H9 (cell line): ENCODE measurements at places on chromosomes 4 and X.
A peak's percentile ranks its signal among the peaks of the same experiment; 100 is the strongest.

DNA sequence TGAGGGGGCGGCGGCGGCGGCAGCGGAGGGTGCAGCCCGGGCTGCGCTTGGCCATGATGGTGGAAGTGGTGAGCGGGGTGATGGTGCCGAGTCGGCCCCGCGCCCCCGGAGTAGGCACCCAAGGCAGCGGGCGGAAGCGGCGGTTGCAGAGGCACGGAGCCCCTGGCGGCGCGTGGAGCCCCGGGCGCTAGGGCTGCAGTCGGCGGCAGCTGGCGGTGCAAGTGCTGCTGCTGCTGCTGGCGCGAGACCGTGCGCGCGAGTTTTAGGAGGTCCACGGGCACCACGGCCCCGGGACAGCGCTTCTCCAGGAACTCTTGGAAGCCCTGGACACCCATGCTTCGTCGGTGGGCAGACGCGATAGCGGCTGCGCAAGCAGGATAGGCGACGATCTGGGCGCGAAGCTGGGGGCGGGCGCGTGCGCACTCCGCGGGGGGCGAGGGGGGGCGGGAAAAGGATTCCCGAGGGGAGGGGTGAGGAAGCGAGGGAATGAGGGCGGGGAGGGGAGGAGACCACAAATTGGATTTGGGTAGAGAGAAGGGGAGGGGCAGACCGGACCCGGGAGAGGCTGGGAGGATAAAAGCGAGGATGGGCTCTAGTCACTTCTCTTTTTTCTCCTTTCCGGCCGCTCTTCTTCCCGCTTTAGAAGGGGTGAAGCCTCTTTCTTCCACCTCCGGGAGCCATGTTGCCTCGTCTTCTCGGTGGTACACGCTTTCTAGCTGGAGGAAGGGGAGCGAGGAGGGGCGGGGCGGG is at the start of gene FAM120C:
TSS of gene FAM120C (minus strand) at position 391 of the 750 bp plus-strand sequence. CDS start at position 335, 56 bp downstream.
- peak; percentile 80 for DNase-seq

- no peak for DNase-seq
Measured at GRCh38 chr4:150126864-150127203, 48.6 kb downstream of the DCLK2 start.

DNA sequence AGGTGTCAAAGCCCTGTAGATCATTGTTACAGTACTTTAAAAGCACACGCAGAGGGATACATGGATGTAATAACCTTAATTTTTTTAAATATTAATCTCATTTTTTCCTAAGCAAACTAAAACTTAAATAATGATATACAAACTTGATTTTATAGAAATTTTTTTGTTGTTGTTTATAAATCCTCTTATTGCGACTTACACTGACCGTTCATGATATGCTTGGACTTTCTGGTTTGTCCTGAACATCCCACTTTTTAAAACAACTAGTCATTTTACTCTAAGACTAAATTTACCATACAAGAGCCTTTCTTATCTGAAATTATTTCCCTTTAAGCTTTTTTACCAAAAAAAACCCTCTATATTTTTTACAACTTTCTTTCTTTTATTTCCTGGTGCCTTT is 2106.0 kb downstream of the PCDH7 start:
- no peak for DNase-seq

GRCh38 chr4:80619070-80619674 is 283.6 kb downstream of the CFAP299 start:
- no peak for DNase-seq

- DNase-seq: no peak
Measured at GRCh38 chrX:120504569-120504968, 35.5 kb upstream of the LAMP2 start.
